T-helper 2 cell (primary cell): ENCODE measurements at places on chromosomes 7 and 10.

DNA sequence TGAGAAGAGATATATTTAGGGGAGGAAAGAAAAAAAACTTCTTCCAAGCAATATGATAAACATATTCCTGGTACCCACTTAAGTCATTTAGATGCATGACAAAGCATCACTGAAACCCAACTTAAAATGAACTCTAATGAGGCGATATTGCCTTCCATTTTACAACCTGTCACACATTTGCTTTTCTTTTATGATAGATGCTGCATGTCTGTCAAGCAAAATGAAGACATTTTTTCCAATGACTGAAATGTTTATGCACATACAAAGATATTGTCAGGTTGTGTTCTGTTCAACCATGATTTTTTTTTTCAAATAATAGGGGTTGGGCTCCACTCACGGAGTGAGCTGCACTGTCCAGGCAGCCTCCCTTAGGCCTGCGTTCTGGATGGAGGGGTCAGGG lies 894.4 kb downstream of the SORCS3 start:
- DNase-seq: no peak

- DNase-seq: no peak
These were observed 39.9 kb upstream of the GOT1 start for GRCh38 chr10:99470327-99470726.

DNA sequence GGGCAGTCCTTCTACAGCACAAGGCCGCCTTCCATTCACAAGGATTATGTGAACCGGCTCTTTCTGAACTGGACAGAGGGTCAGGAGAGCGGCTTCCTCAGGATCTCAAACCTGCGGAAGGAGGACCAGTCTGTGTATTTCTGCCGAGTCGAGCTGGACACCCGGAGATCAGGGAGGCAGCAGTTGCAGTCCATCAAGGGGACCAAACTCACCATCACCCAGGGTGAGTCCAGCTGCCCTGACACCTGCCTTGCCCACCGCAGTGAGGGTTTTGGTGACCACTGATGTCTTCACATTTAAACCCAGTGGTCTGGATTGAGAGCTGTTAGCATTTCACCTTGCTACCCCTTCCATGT lies 918 bp downstream of the PILRB start:
- DNase-seq: no peak

- DNase-seq: no peak
These were observed 83.9 kb downstream of the TCF7L2 start for GRCh38 chr10:113033991-113034390.

GRCh38 chr10:113447278-113447677 lies 105.6 kb upstream of the HABP2 start:
- DNase-seq: no peak

DNA sequence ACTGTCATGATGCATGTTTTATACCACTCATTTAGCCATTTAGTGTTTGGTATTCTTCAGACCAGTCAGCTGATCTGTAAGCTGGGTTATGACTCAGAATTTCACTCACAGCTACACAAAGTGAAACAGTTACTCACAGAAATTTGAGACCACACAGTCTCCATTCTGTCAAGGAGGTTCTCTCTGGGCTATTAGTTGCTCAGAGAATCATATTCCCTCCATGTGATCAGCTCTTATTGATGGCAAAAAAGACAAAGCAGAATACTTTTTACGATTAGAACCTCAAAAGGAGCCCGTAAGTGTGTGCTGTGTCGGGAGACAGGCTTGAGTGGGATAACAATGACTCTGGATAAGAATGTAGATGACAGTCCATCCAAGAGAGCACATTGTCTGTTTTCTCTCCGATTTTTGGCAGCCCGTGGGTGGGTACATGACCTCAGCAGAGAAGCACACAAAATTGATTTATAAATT lies 277.6 kb upstream of the SORCS1 start:
- no peak for DNase-seq

DNA sequence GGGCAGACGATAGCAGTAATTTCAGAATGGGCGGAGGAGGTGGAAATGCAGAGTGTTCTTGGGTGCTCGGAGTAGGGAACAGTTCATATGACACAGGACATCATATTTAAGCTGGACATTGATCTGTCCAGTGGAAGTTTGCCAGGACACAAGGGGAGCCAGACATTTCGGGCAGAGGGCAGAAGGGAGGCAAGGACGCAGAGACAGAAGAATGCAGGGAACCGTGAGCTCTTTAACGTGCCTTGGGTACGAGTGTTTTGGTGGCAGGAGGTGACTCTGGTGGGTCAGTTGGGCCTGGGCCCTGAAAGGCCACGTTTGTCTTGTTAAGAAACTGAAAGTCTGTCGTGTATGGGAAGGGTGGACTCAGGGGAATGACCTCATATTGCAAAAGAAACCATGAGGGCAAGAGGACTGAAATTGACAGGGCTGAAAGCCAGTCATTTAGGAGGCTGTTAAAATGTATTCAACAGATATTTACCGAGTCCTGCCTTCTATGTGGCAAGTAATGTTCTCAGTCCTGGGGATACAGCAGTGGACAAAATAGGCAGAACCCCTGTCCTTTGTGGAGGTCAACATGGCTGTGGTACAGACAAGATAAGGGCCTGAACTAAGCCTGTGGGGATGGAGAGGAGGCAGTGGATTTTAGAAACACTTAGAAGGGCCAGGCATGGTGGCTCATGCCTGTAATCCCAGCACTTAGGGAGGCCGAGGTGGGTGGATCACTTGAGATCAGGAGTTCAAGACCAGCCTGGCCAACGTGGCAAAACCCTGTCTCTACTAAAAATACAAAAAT lies 2.2 kb downstream of the OPTN start:
- DNase-seq: no peak

GRCh38 chr7:130379921-130380860 lies at the start of gene CPA1:
Gene CPA1 (plus strand): TSS chr7:130380494. CDS start chr7:130380521, 27 bp downstream.
- no peak for DNase-seq

DNA sequence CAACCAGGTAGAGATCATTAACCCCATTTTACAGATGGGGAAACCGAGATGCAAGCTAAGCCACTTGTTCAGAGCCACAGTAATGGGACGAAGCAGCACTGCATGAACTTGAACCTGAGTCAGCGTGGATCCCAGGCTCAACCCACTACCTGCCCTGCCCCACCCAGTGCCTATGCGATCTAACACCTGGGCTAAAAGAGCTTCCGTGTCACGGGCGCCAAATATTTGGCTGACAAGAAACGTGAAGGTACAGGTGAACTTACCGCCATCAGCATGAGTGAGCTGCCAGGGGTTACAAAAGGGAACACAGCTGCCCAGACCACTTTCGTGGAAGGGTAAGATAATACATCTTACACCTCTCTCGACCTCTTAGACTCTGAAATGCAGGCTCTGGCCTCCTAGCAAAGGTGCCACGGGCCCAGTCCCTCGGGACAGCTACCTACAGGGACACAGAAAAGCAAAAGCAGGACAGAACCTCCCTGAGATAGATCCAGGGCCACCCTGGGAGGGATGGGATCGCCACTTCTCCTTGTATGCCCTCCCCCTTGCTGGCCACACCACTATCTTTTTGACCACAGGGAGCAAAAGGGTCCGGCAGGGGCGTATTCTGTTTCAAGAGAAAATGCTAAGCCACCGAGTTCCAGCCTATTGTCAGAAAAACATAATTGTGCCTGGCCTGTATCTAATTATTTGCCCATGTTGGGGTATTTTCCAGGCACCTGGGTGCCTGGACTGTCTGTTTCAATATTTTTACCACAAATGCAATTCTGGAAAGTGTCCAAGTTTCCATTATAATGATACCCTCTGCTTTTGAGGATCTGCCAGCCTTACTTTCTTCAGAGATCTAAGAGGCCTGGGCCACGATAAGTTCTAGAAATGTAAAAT lies 6.4 kb downstream of the CHST15 start:
- no peak for DNase-seq
